ENCODE measurements at places on chromosomes 12 and 14.
A peak's percentile ranks its signal among the peaks of the same experiment; 100 is the strongest.

DNA sequence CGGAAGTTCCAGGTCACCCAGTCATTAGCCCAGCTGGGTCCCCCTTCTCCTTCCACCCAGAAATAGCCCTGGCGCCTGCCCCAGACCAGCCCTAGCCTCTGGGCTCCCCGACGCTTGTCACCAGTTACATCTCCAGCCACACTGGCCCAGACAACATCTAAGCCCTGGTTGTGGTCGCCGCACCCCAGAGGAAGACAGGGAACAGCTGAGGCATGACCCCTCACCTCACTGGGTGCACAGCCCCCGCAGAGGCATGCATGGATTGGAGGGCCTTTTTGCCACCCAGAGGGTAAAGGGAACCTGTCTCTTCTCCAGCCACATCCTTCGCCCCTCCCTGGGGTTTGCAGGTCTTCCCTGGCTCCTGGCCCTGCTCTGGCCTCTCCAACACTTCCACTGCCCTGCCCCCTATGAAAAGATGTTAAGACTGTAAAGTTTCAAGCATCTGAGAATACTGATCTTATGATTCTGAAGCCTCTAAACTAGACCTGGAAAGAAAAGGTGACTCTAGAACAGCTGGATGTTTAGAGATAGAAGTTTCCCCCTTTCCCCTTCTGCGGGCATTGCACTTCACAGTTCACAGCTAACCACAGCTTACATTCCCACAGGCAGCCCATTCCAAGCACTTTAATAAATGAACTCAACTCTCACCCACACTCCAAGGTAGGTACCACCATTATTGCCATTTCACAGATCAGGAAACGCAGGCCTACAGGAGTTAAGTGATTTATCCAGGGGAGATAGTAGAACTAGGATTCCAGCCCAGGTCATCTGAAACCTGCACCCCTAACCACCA lies 14.7 kb downstream of the TMEM119 start:
- no peak for DNase-seq

- no peak for DNase-seq
These were observed 78.6 kb downstream of the SLC24A4 start for GRCh38 chr14:92401561-92401960.

GRCh38 chr14:79011091-79011919 lies 841.1 kb downstream of the NRXN3 start:
- no peak for DNase-seq

DNA sequence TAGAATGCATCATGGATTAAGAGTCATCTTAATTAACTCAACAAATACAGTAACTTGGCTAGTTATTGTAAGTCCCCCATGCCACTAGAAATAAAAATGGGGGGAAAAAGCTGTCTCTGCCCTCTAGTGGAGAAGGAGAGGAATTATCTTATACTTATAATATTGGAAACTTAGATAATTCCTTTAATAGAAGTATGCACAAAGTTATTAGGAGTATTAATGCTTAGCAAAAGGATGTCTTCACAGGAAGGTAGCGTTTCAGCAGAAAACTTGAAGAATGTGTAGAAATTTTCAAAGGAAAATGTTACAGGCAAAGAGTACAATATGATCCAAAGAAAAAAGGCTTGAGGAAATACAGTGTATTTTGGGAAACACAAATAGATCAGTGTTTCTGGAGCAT lies 19.8 kb downstream of the OR5AU1 start:
- DNase-seq = no peak

- no peak for DNase-seq
These were observed 27.5 kb upstream of the GSG1 start for GRCh38 chr12:13130981-13131380.

GRCh38 chr14:57834001-57834598 lies 31.8 kb downstream of the SLC35F4 start:
- DNase-seq = no peak

GRCh38 chr12:127970491-127970890 lies 296.5 kb upstream of the TMEM132C start:
- no peak for DNase-seq

- DNase-seq = peak; percentile 27
These were observed 40.5 kb downstream of the PSMA6 start for GRCh38 chr14:35332517-35333263.

- no peak for DNase-seq
These were observed 72.7 kb downstream of the NIN start for GRCh38 chr14:50758305-50758704.

DNA sequence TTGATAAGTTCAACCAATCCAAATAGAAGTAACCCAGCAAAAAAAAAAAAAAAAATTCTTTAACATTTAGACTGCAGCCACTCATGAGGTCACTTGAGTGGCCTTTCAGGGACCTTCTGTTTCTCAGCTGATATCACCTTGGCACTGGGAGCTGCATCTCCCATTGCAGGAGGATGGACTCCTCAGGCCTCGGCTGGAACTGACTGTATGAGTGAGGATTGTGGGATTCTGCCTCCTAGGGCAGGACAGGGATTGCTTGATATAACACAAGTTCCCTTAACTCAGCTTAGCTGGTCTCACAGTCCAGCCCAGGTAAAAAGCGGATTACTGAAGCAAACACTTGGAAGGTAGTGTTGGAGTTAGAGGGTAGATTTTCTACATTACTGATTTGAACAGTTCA lies 3.5 kb upstream of the GUCY2C start:
- DNase-seq = no peak

GRCh38 chr14:46988312-46988711 lies 336.7 kb upstream of the RPL10L start:
- DNase-seq = no peak

GRCh38 chr12:76942267-76942666 lies 63.4 kb upstream of the CSRP2 start:
- DNase-seq = no peak

DNA sequence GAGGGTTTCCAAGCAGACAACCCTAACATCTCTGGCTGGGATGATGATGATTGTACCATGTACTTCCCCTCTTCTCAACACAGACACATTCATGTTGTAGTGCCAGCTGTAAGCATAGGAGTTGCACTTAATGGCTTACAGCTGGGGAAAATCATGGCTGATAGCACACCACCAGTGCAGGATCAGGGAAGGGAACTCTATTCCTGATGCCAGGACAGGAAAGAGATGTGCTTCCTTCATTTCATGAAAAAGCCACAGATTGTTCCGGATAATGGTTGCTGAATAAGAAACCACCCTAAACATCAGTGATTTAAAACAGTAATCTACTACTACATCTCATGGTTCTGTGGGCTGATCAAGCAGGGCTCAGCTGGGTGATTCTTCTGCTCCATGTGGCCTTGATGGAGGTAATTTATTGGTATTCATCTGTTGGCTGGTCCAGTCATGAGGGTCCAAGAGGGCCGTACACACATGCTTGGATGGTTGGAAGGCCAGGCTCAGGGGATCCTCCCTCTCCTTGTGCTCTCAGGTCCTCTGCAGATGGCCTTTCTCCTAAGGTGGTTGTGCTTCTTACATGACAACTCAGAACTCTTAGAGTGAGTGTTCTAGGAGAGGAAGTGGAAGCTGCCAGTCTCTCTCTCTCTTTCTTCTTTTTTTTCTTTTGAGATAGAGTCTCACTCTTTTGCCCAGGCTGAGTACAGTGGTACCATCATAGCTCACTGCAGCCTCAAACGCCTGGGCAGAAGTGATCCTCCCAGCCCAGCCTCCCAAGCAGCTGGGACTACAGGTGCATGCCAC lies 16.5 kb downstream of the TRAF3 start:
- DNase-seq = no peak

- DNase-seq = no peak
These were observed 52.6 kb downstream of the LRP6 start for GRCh38 chr12:12214201-12214600.

- no peak for DNase-seq
These were observed 18.4 kb upstream of the SRGAP1 start for GRCh38 chr12:63826006-63826585.

- DNase-seq = no peak
These were observed 17.7 kb downstream of the PSMC1 start for GRCh38 chr14:90274019-90274418.

DNA sequence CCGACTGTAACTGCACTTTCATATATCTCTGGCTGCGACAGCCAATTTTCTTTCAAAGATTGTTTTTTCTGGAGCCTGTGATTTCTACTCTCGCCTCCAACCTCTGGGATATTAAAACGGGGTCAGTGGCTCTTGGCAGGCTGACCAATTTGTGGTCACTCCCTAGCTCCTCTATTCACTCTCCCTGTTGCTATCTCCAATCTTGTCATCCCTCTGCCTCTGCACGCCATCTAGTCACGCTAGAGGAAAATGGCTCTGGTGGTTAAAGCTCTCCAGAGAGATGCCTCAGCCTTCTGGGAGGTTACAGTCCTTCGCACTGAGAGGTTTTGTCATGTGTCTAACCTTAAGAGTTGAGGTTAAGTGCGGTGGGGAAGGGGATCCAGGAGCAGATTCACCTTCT lies 59.8 kb upstream of the CISTR start:
- no peak for DNase-seq

Measured in activated effector memory CD4-positive, alpha-beta T cell treated with Interleukin-2 at 50 U/mL for 16 hours (primary cell).